Brain pericyte (primary cell): ENCODE measurements at places on chromosomes 3 and 15.

- DNase-seq = peak; percentile 98
Measured at GRCh38 chr3:156762631-156763185, 63.4 kb upstream of the LEKR1 start.

GRCh38 chr3:149199474-149199873 is 22.2 kb downstream of the CP start:
- DNase-seq = no peak

GRCh38 chr3:71478568-71478967 is 105.0 kb downstream of the FOXP1 start:
- DNase-seq = no peak

GRCh38 chr3:170002231-170002630 is 35.6 kb upstream of the GPR160 start:
- DNase-seq = no peak

DNA sequence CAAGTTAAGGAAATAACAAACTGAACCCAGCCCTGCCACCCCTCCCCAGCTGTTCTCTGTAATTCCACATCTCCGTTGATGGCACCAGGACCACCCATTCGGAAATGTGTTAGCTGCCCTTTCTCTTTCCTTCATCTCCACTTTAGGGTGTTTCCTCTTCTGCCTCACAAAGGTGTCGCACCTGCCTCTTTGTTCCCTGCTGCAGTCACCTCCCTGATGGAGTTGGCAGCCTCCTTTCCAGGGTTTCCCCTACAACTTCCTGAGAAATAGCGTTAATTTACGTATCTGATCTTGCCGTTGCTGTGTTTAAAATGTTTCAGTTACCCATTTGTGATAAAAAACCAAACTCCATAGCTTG is 57.3 kb downstream of the GPR171 start:
- no peak for DNase-seq

GRCh38 chr3:33139996-33140395 is 26.2 kb downstream of the CRTAP start:
- no peak for DNase-seq
